ENCODE measurements at places on chromosomes 2 and 18. TPM values are rescaled to one million over a fixed set of nuclear protein-coding genes. Genes with fewer than 3 reads are reported as not detected.

DNA sequence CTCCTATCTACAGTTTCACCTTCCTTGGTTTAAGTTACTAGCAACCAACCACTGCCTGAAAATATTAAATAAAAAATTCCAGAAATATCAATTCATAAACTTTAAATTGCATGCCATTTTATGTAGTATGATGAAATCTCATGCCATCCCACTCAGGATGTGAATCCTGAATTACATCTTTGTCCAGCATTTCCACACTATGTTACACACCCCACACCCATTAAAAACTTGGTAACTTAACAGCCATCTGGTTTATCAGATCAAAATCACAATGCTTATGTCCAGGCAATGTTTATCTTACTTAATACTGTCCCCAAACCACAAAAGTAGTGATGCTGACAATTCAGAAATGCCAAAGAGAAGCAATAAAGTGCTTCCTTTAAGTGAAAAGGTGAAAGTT is 21.6 kb downstream of the CUL3 start:
- no peak for DNase-seq

DNA sequence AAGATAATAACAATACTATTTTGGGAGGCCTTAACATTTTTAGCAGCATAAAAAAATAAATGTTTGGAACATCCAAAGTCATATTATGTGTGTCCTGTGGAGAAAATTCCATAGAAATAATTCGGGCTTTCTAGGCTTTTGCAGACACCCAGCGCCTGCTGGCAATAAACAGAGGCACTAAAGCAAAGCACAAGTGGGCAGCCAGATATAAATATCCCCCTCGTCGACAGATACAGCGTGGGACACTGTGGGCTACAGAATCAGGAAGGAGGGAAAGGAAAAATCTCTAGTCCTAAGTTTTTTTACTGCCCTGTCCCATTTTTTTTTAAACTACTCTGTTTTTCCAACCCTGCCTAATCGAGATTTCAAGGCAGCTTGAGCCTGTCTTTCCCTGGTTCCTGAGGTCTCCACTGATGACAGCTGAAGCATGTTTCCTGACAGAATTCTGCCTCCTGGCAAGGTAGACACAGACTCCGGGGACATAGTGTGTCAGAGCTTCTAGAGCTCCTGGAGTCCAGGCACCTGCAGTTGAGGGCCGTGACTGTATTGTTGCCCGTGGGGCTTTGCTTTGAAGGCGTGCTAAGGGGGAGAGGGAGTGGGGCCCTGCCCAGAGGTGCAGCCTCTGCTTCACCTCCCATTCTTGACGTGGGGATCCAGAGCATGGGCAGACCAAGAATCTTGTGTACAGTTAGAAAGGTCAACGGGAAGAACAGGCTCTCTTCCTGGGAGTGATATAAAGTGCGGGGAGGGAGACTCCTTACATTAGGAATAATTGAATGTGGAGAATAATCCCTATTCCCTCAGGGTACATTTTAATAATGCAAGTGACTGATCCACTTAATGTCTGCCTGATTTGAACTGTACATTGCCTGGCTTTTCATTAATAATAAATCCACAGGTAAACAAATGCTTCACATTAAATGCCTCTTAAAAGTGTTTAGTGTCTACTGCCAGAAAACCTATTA is 232.3 kb downstream of the DCC start:
- no peak for DNase-seq

- no peak for DNase-seq
Measured at GRCh38 chr18:50039746-50040145, 155.2 kb downstream of the MYO5B start.

LHCGR gene
- polyA plus RNA-seq: 0.26 TPM

- peak; percentile 29 for DNase-seq
Measured at GRCh38 chr2:71157124-71157793, 26.8 kb downstream of the MPHOSPH10 start.

GRCh38 chr2:239721991-239722759 is 303.0 kb downstream of the NDUFA10 start:
- DNase-seq: no peak

LIMS4 gene
- polyA plus RNA-seq: 2.4 TPM

- DNase-seq: no peak
Measured at GRCh38 chr18:26960911-26961310, 95.4 kb upstream of the AQP4 start.

NEU2 gene
- polyA plus RNA-seq: not detected

GRCh38 chr2:14720319-14720718 is 87.8 kb downstream of the LRATD1 start:
- no peak for DNase-seq

KATNAL2 gene
- polyA plus RNA-seq: 10.1 TPM

DNA sequence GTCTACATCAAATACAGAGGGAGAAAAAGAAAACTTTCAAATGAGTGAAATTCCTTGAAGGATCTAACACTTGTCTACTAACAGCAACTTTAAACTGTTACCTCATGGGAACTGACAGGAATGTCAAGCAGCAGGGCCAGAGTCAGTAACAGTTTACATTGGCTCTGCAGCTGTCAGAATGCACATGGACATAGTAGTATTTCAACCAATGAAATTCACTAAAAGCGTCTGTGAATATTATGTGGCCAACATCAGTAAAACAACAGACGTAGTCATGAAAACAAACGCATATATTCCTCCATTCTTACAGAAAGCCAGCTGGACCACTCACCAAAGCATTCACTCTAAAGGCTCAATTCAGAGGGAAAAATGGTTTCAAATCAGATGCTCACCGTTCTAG is 79.3 kb upstream of the RNU4ATAC start:
- no peak for DNase-seq

ITGB6 gene
- 20.4 TPM for polyA plus RNA-seq

PTPRM gene
- 104 TPM for polyA plus RNA-seq

DNA sequence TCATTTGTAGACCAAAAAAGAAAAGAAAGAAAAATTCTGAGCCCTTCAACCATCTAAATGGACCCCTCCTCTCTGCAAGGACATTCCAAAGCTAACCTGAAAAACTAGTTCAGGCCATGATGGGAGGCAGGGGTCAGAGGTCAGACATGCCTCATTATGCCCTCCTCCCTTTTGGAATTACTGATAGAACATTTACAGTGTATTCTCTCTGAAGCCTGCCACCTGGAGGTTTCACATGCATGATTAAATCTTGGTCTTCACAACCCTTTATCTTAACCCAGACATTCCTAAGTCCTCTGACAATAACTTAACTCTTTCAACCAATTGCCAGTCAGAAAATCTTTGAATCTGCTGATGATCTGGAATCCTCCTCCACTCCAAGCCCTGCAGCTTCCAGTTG is 86.0 kb downstream of the SPP2 start:
- DNase-seq: no peak

STK11IP gene
- 32.5 TPM for polyA plus RNA-seq

- DNase-seq: no peak
Measured at GRCh38 chr2:182368996-182369395, 57.8 kb downstream of the PDE1A start.

GALNT1 gene
- 71.9 TPM for polyA plus RNA-seq

MALT1 gene
- 33.5 TPM for polyA plus RNA-seq

- no peak for DNase-seq
Measured at GRCh38 chr18:42053188-42053781, 98.3 kb downstream of the PIK3C3 start.

CIDEA gene
- polyA plus RNA-seq: not detected

GRCh38 chr2:8489221-8489620 is 192.6 kb upstream of the ID2 start:
- no peak for DNase-seq

CABLES1 gene
- polyA plus RNA-seq: 24.0 TPM

- no peak for DNase-seq
Measured at GRCh38 chr2:16125614-16126516, 185.5 kb downstream of the MYCN start.

Data from right renal pelvis (tissue), 4 donors.